ENCODE measurements at places on chromosomes 12 and 14. TPM values are rescaled to one million over a fixed set of nuclear protein-coding genes. Genes with fewer than 3 reads are reported as not detected.

- DNase-seq, result peak; percentile 58
Measured at GRCh38 chr14:90545966-90546751, 149.3 kb downstream of the CALM1 start.

GRCh38 chr12:78778339-78778738 is 86.2 kb upstream of the SYT1 start:
- no peak for DNase-seq

The PROX2 gene
- not detected for total RNA-seq

GRCh38 chr12:5582018-5582417 is 150.1 kb downstream of the NTF3 start:
- no peak for DNase-seq

GRCh38 chr12:109544955-109545531 is 28.3 kb downstream of the MMAB start:
- no peak for DNase-seq

- DNase-seq, result no peak
Measured at GRCh38 chr12:105337391-105337790, 6.9 kb downstream of the C12orf75 start.

GRCh38 chr12:53567961-53568808 is 58.0 kb downstream of the ATF7 start:
- DNase-seq, result no peak

- no peak for DNase-seq
Measured at GRCh38 chr12:45324391-45324790, 108.5 kb downstream of the ANO6 start.

DNA sequence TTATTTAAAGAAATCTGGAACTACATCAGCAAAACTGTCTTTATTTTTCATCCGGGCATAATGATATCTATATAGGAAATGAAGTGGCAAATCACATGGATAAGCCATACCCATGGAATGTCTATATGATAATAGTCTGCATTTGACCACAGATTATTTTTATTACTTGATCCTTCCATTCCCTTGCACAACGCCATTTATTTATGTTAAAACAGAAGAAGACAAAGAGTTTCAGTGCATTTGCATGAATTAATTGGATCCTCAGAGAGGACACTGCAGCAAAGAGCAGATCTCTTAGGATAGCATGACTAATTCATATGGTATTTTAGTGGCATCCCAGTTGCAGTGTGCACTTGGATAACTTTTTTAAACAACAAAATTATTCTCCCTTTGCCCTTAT is 345.0 kb downstream of the CCDC91 start:
- no peak for DNase-seq

GRCh38 chr14:56821805-56822610 is 11.7 kb upstream of the OTX2 start:
- no peak for DNase-seq

The APOF gene
- total RNA-seq, result not detected

DNA sequence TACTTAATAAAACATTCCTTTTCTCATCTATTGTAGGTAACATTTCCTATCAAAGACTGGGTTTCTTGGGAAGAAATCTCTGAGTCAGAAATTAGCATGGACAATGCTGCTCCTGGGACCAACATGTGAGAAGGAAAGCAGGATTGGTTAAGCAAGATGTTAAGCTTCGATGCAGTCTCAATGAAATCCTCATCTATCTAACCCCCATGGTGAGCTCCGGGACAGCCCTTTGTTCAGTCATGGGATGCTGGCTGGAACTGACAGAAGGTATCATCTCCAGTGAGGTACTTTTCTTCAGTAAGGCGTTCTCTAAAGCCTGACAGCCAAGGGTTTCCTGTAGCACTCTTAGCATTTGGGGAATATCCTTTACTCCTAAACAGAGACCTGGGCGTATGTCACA is 82.8 kb upstream of the SINHCAF start:
- DNase-seq, result no peak

DNA sequence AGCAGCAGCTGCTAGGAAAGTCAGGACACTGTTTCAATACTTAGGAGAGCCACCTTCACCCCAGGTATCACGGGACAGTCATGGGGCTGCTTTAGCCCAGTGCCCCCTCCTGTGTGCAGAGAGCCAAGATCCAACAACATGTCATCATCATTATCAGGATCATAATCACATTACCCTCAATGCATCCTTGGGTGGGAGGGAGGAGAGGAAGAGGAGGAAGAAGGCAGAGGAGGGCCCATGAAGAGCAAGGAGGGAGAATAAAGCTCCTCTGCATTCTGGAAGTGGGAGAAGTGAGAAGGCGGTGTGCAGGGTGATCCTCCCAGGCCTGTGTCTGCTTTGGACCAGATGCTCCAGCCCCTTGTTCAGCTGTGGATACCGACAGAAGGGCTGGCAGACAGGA is 64.2 kb downstream of the TSPAN11 start:
- no peak for DNase-seq

GRCh38 chr12:52266514-52266913 is 7.9 kb upstream of the KRT86 start:
- no peak for DNase-seq

The NFE2 gene
- total RNA-seq, result not detected

The AQP6 gene
- 0.37 TPM for total RNA-seq

GRCh38 chr12:75591628-75592027 is 80.2 kb upstream of the KRR1 start:
- no peak for DNase-seq

The KLHDC2 gene
- total RNA-seq, result 48.7 TPM

The STON2 gene
- 278 TPM for total RNA-seq

GRCh38 chr12:47574252-47575021 is 131.4 kb downstream of the RPAP3 start:
- no peak for DNase-seq

DNA sequence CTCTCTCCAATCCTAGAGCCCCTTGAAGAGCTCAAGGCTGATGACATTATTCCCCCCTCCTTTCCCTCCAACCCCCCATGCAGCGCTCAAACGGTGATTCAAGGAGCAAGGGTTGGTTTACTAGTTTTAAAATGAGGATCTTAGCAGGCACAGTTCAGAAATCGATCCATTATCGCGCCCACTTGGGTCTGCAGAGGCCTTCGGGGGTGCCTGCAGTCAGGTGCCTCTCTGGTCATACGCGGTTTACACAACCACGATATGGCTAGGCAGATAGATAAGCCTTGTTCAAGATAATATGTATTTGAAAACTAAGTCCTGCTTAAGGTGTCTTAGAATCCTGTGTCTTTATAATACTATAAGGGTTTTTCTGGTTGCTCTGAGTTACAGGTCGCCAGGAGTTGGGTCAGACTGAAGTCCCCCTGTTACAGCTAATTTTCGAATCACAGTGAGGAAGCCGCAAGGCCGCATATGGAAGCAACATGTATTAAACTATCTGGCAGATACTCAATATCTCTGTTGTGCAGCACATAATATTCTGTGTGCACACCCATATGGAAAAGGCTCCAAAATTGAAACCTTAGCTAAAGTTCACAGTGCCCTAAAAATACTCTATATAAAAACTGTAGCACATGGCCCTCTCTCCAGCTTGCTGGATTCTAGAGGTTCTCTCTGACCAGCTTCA is 10.0 kb downstream of the BHLHE41 start:
- DNase-seq, result no peak

GRCh38 chr12:90199006-90199405 is 490.4 kb upstream of the ATP2B1 start:
- DNase-seq, result no peak

- no peak for DNase-seq
Measured at GRCh38 chr12:111342376-111342775, 26.5 kb downstream of the PHETA1 start.
